Occipital lobe (tissue), 3 donors: ENCODE measurements at places on chromosomes 13 and 19.

DNA sequence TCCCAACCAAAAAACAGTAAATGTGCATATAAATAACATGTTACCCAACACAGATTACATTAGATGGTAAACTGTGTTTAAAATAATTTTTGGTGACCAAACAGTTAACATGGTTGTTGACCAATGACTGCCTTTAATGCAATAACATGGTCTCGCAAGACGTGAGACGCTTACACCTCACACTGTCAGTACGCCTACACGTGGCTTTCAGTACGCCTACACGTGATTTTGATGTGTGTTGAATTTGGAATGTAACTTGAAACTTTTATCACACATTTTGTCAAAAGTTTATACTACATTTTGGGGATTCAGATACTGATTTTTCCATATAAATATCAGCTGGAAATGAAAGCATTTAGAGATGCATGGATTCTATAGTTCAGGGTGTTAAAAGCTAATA is 32.0 kb downstream of the SLC7A9 start:
- DNase-seq, result no peak

DNA sequence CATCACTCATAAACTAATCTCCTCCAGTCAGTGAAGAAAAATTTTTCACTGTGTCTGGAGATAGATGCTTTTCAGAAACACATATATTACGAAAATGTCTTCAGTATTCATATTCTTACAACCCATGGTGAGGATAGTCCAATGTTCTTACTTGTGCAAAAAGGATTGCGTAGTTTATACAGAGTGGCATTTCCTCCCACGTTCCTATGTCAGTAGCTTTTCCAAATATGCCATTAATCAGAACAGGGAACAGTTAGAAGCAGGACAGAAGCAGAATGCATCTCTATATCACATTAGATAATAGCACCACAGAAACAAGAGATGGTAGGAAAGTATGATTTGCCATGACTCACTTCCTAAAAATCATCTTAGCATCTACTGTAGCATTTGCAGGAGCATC is 282.9 kb downstream of the SLITRK5 start:
- no peak for DNase-seq

DNA sequence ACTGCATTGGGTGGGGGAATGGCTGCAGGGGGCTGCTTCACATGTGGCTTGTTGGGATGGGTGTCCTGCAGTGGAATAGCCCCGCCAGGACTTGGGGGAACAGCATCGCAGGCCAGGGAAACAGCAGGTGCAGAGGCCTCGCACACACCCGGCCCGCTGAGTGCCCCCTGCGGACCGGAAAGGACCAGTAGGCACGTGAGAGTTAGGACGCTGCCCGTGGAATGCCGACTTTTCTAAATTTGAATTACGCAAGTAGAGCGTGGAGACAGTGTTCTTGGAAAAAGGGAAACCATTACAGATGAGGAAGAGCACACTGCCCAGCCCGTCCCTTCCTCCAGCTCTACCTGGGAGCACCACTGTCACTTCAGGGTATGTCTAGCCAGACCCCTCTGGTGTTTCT is 11.5 kb downstream of the DNM2 start:
- no peak for DNase-seq

- no peak for DNase-seq
These were observed 112.1 kb upstream of the SOX1 start for GRCh38 chr13:111954661-111955411.

DNA sequence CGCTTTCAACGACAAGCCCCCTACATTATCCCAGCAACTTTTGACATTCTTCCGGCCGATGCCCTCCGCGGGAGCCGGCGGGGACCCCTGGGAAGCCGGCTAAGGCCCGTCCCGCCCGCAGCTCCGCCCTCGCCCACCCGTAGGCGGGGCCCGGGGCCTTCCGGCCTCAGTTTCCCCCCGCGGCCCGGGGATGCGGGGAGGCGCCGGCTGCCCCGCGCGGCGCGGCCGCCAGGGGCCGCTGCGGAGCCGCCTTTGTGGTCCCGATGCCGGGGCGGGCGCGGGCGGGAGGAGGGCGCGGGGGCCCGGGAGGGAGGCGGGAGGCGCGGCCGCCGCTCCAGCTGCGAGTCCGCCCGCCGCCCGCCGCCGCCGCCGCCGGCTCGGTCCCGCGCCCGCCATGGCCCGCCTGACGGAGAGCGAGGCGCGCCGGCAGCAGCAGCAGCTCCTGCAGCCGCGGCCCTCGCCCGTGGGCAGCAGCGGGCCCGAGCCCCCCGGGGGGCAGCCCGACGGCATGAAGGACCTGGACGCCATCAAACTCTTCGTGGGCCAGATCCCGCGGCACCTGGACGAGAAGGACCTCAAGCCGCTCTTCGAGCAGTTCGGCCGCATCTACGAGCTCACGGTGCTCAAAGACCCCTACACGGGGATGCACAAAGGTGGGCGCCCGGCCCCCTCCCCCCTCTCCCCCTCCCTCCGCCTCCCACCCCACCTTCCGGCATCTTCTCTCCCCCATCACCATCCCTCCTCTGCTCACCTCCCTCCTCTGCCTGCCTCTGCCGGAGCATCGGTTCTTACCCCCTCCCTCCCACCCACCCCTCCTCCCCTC is at the start of gene CELF5:
Gene CELF5 (plus strand): TSS at position 316 of the 823 bp plus-strand sequence. CDS start 79 bp downstream, at position 395.
- DNase-seq, result peak; percentile 25

- DNase-seq, result no peak
These were observed 749 bp upstream of the CPT1C start for GRCh38 chr19:49690079-49690655.

DNA sequence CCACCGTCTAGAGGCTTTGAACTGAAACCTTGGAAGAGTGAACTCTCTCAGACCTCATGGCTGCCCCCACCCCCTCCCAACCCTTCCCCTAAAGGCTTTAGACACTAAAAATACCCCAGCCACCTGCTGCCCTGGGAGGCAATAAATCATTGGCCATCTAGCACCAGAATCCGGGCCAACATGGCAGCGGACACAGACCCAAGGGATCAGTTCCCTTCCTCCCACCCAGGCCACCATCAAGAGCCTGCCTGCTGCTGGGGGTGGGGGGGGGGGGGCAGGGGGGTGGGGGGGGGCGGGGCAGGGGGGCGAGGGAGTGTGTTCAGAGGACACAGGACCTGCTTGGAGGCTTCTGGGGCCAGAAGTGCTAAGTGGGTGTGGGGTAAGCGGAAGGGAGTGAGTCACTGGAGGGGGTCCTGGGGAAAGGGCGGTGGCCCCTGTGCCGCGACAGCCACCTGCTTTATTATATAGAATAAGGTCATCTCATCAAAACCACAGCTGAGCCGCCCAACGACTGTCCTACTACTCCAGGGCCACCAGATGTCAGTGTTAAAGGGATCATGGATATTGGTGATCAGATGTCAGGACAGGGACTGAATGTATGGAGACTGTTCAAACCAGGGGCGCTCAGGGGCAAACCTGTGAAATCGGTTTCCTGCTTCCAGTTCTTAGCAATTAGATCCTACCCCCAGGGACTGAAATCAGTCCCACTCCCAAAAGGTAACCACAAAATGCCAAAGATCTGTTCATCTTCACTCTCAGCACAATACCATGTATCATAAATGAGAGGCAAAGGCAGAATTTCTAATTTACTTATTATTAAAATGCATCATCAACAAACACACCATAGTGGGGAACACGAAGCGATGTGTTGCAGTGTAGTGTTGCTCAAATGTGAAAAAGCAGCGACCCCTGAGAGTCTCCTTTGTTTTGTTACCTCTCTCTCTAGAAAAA is 24.3 kb downstream of the ARL11 start:
- no peak for DNase-seq

DNA sequence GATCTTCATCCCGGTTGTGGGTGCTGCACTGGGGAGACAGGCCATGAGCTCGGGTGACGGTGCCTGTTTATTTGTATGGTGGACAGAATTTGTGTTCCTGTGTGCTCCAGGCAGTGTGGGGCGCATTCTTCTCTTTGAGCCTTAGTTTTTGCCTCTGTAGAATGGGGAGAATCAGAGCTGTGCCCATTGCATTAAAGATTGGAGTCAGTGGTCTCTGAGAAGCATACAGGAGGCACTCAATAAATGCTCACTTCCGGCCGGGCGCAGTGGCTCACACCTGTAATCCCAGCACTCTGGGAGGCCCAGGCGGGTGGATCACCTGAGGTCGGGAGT is 23.0 kb downstream of the NFIC start:
- DNase-seq, result no peak

DNA sequence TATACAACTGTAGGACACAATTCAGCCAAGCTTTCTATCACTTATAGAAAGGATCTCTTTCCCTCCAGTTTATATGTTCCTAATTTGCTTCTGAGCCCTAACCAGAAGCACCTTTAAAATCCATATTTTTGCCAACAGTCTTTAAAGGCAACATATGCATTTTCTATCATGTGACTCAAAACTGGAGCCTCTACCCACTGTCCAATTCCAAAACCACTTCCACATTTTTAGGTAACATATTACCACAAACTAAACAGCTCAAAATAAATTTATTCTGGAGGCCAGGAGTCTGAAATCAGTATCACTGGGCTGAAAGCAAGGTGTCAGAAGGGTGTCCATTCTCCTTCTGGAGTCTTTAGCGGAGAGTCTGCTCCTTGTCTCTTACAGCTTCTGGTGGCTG is 15.9 kb upstream of the EFNB2 start:
- no peak for DNase-seq

- DNase-seq, result no peak
These were observed 1520.0 kb upstream of the SLC10A2 start for GRCh38 chr13:104586051-104586746.

DNA sequence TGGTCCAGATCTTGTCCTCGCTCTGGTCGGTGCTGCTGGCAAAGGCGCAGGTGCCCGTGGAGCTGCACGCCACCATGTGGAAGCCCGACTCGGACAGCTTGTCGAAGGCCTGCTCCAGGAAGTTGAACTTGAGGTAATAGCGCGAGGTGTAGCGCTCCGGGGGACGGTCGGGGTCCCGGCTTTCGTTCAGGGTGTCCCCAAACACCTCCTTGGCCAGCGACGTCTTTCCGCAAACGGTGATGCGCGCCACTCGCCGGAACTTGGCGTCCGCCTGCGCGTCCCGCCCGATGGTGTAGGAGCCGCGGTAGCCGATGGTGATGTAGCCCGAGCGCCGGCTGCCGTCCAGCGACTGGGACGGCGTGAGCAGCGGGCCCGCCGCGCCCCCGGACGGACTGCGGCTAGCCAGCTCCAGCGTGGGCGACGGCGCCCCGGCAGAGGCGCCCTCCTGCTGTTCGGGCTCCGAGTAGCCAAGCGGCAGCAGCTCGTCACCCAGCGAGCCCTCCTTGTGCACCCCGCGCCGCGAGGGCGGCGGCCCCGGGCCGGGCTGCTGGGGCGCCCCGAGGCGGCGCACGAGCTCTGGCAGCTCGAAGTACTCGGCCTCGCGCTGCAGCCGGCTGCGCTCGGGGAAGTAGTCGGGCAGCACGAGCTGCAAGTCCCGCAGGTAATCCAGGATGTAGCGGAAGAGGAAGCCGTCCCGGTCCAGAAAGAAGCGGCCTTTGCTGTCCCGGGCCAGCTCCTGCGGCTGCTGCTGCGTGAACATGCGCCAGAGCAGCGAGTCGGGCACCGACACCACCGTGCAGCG is 801 bp downstream of the KCTD12 start:
- DNase-seq, result peak; percentile 53

GRCh38 chr19:55632463-55632834 is 8.1 kb upstream of the ZNF784 start:
- peak; percentile 50 for DNase-seq

- DNase-seq, result no peak
These were observed 590 bp downstream of the LILRB5 start for GRCh38 chr19:54256250-54257115.

DNA sequence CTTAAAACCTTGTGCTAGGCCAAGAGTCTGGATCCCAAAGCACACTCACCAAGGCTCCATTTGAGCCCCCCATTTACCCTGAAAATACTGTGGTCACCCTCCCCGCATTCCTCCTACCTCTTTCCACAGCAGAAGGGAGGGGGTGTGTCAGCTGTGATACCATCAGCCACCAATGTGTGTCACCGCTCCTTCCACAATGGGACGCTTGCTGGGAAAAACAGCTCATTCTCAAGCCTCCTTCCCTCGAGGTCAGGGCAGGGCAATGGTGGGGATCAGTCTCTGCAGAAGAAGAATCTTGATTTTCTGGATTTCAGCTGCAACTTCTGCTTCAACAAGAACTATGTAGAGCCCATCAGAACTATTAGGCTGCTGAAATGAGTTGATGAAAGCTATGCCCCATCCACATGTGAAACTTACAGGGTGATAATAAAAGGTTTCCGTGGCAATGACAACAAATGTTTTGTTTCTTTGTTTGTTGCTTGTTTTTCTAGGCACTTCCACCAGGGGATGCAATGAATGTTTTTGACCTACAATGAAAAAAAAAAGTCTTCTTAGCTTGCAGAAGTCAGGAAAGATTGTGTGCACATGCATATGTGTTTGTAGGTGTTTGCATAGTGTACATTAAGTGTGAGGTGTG is 26.4 kb upstream of the ZNF507 start:
- DNase-seq, result no peak

DNA sequence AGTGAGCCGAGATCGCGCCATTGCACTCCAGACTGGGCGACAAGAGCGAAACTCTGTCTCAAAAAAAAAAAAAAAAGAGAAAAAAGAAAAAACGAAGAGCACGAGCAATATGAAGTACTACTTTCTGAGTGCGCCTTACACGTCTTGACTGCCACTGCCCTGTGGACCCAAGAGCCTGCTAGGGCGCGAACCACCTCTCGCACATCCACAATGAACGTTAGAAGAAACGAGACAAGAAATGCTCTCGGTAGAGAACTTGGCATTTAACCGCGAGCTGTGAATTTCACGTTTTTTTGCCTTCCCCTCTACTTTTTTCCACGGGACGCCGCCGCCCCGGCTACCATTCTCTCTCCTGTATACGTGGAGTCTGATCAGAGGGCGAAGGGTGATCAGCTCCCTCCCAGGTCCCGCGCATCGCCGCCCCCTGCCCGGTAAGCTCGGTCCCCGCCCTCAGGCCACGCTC is 454 bp downstream of the TIMM44 start:
- DNase-seq, result no peak

GRCh38 chr19:48867123-48867745 is 1.2 kb downstream of the PLEKHA4 start:
- DNase-seq, result no peak

- DNase-seq, result no peak
These were observed 2.5 kb upstream of the FXYD3 start for GRCh38 chr19:35112995-35113688.

DNA sequence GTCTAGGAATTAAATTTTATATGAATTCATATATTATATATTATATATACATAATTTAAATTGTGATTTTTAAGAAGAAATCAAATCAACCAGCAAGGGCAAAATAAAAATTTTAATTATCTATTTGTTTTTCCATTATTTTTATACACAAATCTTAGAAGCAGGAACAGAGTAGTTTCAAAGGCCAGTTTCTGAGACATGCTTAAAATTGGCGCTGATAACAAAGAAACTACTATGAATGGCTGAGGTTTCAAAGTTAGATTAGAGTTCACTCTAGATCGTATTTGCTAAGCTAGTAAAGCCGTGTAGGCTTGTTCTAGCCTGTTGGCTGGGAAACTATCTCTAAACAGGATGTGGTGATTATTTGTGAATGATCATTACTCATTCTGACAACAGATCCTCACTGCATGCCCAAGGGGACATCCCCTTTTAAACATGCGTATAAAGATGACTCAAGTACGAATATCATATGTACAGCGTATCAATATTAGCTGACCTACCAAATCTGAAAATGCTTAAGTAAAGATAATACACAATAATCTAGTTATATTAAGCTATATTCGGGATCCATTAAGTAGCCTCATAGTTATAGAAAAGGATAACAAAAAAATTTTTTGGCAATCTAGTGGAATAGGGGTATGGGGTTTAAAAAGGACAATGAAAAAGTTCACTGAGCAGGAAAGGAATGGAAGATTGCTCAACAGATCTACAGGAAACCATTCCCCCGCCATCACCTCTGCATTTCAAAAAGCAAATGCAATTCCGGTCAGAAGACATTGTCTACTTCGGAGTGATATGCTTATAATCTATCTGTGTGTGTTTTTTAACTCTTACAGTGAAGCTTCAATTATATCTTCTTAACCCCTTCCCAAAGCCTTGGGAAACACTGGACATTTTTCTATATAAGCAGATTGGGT is 150.1 kb downstream of the SHISA2 start:
- DNase-seq, result no peak
